ENCODE measurements at places on chromosomes 7 and 10.
A peak's percentile ranks its signal among the peaks of the same experiment; 100 is the strongest.

DNA sequence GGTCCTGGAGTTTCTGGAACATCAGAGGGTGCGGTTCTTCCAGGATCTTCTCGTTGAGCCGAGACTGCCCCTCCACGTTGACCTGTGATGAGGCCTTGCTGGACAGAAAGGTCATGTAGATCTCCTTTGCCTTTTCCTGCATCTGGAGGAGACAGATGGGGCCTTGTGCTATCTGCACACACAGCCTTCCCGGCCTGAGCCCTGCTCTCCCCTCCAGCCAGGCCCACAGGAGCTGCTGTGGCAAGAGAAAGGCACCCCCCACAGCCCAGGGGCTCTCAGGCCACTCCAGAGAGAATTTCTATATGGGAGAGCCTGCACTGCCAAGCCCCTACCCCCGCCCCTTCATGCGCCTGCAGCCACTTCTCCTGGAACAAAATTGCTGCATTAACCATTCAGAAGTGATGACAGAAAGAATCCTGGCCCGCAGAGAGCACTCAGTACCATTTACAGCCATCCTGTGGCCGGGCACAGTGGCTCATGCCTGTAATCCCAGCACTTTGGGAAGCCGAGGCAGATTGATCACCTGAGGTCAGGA is 26.9 kb downstream of the RGS10 start:
- DNase-seq, result no peak

GRCh38 chr7:16774986-16775385 is 21.4 kb downstream of the TSPAN13 start:
- DNase-seq, result no peak

DNA sequence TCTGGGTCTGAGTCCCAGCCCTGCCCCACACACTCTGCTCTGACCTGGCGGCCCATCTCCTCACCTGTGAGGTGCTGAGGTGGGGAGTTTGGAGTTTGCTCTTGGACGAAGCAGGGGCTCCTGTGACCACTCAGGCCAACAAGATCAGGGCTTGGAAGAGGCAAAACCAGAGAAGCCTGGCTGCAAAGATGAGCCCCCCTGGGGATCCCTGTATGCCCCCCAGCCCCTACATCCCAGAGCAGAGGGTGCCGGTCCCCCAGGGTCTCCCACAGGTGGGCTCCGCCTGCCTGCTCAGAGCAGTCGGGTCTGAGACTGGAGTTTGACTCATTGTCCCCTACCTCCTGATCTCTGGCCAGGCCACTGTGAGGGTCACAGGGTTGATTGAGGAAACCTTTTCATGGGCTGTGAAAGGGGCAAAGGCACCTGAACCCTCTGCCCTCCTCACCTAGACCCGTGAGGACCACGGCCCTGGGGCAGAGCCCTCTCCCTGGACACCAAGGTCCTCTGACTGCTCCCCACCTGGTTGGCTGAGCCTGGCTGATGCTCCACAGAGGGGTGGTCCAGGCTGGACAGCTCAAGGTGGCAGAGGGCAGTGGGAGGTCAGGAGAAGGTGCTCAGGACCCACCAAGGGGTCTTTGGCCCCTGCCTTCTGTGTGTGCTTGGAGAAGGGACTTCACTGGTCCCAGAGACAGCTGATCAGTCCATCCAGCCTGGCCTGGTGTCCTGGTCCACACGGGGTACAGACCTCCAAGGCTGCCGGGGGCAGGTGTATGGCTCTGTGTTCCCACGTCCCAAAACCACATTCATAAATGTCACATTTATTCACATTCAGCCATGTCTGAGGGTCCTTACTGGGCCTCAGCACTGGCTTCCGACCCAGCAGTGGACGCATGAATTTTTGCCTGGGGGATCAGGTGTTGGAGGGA is 9.1 kb upstream of the SCART1 start:
- no peak for DNase-seq

- DNase-seq, result no peak
Observed at GRCh38 chr10:110600487-110601101, 33.1 kb downstream of the SMC3 start.

GRCh38 chr7:139725077-139725476 is 52.7 kb downstream of the HIPK2 start:
- DNase-seq, result no peak

DNA sequence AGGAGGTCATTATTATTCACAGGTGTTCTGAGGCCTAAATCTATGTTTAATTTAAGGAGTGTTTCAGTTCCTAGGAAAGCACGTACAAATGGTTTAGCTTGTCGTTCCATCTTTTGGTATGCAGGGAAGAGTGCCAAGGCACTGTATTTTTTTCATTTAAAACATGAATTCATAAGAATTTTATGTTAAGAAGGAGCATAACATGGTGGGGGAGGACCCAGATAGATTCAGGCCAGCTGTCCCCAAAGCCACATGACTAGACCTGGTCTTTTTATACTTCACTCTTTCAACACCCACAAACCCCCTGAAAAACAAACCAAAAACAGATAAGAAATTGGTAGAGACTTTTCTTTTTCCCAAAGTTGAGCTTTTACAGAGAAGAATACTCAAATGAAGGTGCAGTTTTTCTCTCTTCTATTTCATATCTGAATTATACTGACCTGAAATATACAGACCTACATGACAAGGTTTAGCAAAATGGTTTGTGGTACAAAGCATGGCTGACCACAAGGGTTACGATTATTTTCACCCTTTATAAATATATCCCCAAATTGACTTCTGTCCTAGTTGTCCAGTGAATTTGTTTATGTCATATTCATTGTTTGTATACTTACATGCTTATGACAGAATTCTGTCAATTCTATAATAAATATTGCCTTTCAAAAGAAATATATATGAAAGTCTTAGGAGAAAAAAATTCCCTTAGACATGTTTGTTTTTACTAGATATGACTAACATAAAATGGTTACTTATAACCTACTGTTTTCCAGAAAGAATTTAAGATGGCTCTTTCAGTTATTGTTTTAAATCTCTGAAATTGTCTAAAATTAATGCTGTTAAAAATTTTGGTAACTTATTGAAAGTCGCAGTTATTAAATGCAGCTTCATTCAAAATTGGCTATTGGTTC is 71.3 kb downstream of the AP3M1 start:
- no peak for DNase-seq

GRCh38 chr7:35691366-35691765 is 3.6 kb downstream of the HERPUD2 start:
- DNase-seq, result no peak

DNA sequence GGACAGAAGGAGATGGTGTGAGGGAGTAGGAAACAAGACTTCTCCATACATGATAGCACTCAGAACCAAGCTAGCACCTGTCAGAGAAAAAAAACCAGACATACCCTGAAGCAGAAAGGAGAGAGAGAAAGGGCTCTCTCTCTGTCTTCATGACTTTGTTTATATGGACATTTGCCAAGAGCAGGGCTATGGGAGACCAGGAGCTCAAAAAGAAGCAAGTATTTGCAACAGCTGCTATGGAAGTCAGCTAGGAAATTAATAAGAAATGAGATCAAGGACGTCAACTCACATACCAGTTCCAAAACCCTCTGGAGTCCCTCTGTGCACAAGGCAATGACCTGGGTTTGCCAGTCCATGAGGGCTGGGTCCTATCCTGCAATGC is 111.6 kb downstream of the SGMS1 start:
- no peak for DNase-seq

DNA sequence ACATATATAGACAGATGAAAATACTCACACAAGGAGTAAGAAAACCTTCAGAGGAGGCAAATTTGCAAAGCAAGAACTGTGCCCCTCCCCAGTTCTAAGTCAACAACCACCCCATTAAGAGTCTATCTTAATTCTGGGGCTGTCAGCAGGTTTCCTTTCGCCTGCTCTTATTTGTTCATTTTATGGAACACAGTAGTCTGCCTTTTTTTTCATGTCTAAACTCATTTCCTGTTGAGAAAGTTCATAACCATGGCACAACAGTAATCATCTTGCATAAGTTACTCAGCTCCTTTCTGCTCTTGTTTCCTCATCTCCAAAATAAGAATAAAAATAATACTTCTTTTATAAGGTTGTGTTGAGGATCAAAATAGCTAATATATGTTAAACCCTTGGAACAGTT is 25.8 kb upstream of the AMPH start:
- DNase-seq, result no peak

- DNase-seq, result no peak
Observed at GRCh38 chr7:71716690-71717089, 584.7 kb downstream of the GALNT17 start.

DNA sequence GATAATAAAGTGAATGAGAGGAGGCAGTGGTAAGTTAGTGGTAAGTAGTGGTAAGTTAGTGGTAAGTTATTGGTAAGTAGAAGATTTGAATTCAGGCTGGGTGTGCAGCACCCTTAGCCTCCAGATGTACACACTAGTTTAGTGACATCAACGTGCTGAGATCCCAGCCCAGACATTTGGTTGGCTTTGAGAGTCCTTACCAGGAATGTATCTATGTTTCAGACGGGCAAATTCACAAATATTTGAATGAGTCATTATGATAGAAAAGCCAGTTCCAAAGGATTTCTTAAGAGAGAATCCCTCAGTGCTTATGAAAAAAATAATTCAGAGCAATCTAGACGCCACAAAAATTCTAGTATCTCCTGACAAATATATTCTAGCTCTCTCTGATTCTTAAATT is 70.0 kb downstream of the ARL4A start:
- DNase-seq, result no peak

- DNase-seq, result no peak
Observed at GRCh38 chr7:74262639-74263398, 8.6 kb upstream of the RFC2 start.

- DNase-seq, result no peak
Observed at GRCh38 chr7:24827027-24827426, 69.8 kb upstream of the GSDME start.

DNA sequence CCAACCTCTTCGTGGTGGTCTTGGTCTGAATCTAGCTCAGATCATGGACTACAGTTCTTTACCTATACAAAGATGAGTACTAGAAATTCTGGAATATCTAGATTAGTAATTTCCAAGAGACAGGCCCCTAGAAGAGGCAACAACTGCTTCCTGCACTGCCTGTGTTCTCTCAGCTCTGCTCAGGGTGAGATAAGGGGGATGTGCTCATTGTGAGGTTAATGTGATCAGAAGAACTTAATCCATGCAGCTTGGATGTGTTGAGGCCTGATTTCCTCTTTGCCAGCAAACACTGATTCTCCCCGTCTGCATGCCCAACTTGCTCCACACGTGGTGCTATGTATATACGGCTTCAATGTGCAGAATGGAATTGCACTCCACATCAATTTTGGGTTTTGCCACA is 268.0 kb downstream of the PHTF2 start:
- no peak for DNase-seq

DNA sequence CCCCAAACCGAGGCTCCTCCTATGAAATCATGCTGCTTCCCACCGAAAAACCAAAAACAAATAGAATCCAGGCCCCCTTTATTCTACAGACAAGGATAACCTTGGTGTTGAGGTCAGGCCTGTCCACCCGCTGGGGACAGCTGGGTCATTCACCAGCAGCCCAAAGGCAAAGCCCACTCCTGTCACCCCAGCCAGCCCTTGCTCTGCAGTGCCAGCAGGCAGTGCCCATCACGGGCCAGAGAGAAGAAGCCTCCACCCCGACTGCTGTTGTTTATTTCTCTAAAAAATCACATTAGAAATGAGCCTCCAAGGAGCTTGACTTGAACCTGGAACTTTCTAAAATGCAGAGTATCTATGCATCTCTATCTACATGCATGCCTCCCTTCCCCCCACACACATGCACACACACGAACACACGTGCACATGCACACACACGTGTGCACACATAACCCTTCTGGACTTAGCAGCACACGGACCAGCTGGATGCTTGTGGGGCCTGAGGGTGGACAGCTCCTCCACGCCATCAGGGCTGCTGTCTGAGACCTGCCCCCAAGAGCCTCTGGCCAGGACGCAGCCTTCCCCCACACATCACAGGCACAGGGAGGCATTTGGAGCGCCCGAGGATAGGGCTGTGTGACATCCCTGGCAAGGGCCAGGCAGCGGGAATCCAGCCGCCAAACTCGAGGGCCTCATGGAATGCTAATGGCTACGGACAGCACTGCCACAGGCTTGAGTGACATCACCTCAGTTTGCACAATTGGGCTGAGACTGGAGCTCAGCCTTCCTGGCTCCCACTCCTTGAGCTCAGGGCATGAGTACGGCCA is 22.8 kb downstream of the PRKAG2 start:
- no peak for DNase-seq

- peak; percentile 8 for DNase-seq
Observed at GRCh38 chr7:127792528-127793342, 140.7 kb downstream of the SND1 start.

DNA sequence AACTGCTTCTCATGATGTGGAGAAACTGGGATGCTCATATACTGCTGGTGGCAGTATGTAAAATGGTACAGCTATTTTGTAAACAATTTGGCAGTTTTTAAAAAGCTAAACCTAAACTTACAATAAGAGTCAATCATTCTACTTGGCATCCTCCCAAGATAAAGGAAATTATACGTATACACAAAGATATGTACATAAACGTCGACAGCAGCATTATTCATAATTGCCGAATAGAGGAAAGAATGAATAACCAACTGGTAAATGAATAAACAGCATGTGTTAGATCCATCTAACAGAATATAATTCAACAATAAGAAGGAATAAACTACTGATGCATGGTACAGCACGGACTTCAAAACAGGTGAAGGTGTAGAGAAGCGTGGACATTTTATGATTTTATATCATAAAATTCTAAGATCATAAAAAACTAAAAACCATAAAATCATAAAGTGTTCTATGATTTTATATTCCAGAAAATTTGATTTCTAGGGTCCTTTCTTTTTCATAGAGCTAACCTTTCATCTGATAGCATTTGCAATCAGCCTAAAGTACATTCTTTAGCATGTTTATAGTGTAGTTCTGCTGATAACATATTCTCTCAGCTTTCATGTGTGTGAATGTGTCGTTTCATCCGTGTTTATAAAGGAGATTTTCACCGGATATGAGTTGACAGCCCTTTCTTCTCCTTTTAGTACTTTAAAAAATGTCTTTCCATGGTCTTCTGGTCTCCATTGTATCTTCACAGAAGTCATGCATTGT is 261.5 kb downstream of the DIP2C start:
- no peak for DNase-seq

DNA sequence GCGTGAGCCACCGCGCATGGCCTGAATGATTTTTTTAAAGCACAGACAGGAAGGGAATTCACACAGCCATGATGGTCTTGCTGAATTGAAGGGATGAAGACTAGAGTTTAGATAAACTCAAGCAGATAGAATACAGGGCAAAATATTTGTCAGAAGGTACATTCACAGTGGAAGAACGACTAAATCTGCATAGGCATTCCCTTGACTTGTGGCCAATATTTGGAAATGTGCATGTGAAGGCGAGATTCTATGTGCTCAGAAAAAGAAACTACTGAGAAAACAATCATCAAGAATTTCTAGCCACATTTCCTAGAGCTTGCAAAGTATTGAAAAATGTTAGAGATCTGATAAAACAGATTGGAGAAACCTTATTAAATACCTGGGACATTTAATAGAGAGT is 1166.2 kb downstream of the DNAJB9 start:
- no peak for DNase-seq

- no peak for DNase-seq
Observed at GRCh38 chr7:88758381-88759229, 895 bp upstream of the ZNF804B start.

DNA sequence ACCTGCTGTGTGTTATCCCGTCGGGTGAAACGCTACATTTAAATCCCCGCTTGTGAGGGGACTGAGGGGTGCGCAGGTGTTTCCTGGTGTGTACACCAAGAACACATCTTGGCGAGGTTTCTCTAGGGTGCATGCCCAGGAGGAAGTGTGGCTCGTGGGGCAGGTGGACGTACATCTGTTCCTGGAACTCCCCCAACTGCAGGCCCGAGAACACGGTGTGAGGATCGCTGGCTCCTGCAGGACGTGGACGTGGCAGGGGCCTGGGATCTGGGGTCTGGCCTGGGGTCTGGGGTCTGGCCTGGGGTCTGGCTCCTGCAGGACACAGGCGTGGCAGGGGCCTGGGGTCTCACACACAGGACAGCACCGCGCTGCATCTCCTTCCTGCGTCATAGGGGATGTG is 10.1 kb downstream of the KNDC1 start:
- no peak for DNase-seq
